ENCODE measurements at places on chromosomes 13 and 19. TPM values are rescaled to one million over a fixed set of nuclear protein-coding genes. Genes with fewer than 3 reads are reported as not detected.
A peak's percentile ranks its signal among the peaks of the same experiment; 100 is the strongest.

GRCh38 chr19:49744946-49745381 is 18.1 kb downstream of the TSKS start:
- no peaks in the 10 kb centered on the region for H3K27me3 ChIP-seq
- H3K4me1 ChIP-seq = peaks cover 3% of the 10 kb centered on the region
- no peaks in the 10 kb centered on the region for H3K36me3 ChIP-seq
- no peak for DNase-seq

- peak overlapping the region; percentile 67 for H3K4me3 ChIP-seq
- H3K27me3 ChIP-seq = no peaks in the 10 kb centered on the region
- H3K27ac ChIP-seq = peak overlapping the region; percentile 77
- peaks cover 7% of the 10 kb centered on the region for H3K4me1 ChIP-seq
- DNase-seq = no peak
Observed at GRCh38 chr13:44140888-44141724, 232.5 kb upstream of the SERP2 start.

- no peak for DNase-seq
- no peak overlapping the region for H3K27ac ChIP-seq
- H3K27me3 ChIP-seq = no peaks in the 10 kb centered on the region
- no peak overlapping the region for H3K4me3 ChIP-seq
- no peaks in the 10 kb centered on the region for H3K36me3 ChIP-seq
Observed at GRCh38 chr13:32811297-32811800, 204.9 kb upstream of the KL start.

- no peak overlapping the region for H3K27ac ChIP-seq
- H3K36me3 ChIP-seq = no peaks in the 10 kb centered on the region
- no peak overlapping the region for H3K4me3 ChIP-seq
- H3K4me1 ChIP-seq = no peaks in the 10 kb centered on the region
- DNase-seq = no peak
- H3K27me3 ChIP-seq = no peaks in the 10 kb centered on the region
Observed at GRCh38 chr13:99260216-99260615, 2.0 kb upstream of the GPR18 start.

- no peaks in the 10 kb centered on the region for H3K36me3 ChIP-seq
- no peaks in the 10 kb centered on the region for H3K27me3 ChIP-seq
- no peak overlapping the region for H3K4me3 ChIP-seq
Observed at GRCh38 chr19:33304760-33305647, 2.7 kb upstream of the CEBPA start.

DNA sequence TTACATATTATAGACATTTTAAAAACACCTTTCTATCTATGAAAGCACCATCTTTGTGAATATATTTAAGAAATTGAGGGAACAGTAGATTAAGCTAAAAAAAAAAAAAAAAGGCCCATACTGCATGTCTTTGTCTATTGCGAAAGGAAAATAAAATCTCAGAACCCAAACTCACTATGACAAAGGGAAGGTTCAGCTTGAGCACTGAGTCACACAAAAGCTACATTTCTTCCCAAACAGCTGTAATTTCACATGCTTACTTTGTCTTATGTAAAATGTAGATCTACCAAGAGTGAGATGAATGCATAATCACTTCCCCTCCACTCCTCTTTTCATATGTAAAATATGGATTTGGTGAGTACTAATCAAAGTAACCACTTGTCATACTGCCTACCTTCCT is 640.1 kb upstream of the KLF12 start:
- H3K27me3 ChIP-seq = no peaks in the 10 kb centered on the region
- peaks cover 2% of the 10 kb centered on the region for H3K4me1 ChIP-seq
- H3K36me3 ChIP-seq = no peaks in the 10 kb centered on the region
- H3K27ac ChIP-seq = no peak overlapping the region
- no peak overlapping the region for H3K4me3 ChIP-seq

GRCh38 chr19:35040826-35041547 is 534 bp upstream of the HPN start:
- peak overlapping the region; percentile 82 for H3K27ac ChIP-seq
- H3K27me3 ChIP-seq = no peaks in the 10 kb centered on the region
- peak; percentile 89 for DNase-seq
- no peak overlapping the region for H3K4me3 ChIP-seq

DNA sequence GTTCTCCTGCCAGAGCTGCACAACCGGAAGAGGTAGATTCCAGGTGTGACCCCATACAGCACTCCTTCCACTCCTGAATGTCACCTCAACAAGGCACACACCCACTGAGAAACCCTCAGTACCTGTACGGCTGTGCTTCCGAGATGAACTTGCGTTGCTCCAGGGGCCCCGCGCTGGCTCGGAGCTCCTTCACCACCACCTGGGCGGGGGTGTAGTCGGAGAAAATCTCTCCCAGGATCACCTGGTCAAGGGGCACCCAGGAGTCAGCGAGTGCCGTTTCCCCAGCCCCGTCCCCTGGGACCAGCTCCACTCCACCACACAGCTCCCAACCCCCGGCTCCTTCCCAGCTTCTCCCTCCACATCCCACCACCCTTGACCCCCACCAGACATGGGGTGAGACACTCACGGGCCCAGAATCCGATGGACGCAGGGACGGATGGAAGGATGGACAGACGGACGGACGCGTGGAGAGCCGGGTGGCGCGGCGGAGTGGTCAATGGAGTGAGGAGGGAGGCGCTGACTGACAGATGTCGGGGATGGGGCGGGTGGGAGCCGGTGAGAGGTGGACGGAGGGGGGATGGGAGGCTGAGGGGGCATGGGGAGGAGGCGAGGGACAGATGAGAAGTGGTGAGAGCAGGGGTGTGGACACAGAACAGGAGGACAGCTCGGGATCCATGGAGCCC is 2.8 kb downstream of the LMTK3 start:
- H3K36me3 ChIP-seq = no peaks in the 10 kb centered on the region
- DNase-seq = no peak
- H3K4me1 ChIP-seq = peaks cover 2% of the 10 kb centered on the region
- peaks cover 6% of the 10 kb centered on the region for H3K27me3 ChIP-seq
- H3K4me3 ChIP-seq = no peak overlapping the region

APOC4 gene
- not detected for total RNA-seq

ISYNA1 gene
- 270 TPM for total RNA-seq

SPRED3 gene
- 0.84 TPM for total RNA-seq

ZNF763 gene
- 8.3 TPM for total RNA-seq
